ENCODE measurements at places on chromosomes 3 and 15. TPM values are rescaled to one million over a fixed set of nuclear protein-coding genes. Genes with fewer than 3 reads are reported as not detected.

The C3orf85 gene
- total RNA-seq = not detected

- no peaks in the 10 kb centered on the region for H3K27me3 ChIP-seq
- H3K36me3 ChIP-seq = no peaks in the 10 kb centered on the region
- H3K27ac ChIP-seq = no peak overlapping the region
- peak overlapping the region; percentile 81 for H3K4me3 ChIP-seq
These were observed 1.5 kb downstream of the PLCL2 start for GRCh38 chr3:16886303-16886683.

DNA sequence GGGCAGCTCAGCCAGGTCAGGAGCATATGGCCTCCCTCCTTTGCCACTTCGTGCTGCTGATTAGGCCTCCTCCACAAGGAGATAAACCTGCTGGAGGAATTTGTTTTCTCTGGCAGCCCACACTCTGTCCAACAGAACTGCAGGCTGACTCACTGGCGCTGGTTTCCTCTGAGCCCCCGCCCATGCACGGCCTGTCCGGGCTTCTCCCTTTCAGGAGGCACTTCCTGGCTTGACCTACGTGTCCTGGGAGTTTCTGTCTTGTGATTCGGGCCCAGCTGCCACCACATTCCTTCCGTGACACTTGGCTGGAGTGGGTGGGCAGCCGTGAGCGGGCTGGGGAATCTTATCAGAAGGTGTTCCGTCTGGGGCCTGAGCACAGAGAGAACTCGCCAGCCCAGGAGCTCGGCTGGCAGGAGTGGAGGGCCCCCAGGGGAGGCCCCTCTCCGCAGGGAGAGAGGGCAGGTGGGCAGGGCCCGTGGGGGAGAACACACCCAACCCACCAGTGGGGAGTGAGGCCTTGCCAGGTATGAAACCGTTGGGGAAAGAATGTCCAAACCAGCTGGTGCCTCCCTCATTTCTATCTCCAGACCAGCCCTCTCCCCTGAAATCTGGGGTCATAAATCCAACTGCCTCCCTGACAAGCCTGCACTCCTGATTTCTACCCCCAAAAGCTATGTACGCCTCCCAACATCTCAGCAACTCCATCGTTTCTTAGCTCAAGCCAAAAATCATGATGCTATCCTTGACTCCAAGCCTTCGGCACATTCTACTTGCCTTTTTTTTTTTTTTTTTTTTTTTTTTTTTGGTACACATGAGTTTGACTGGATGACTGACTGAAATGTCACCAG lies 110.6 kb upstream of the MEF2A start:
- peak overlapping the region; percentile 90 for H3K27ac ChIP-seq
- no peaks in the 10 kb centered on the region for H3K27me3 ChIP-seq
- peaks cover 47% of the 10 kb centered on the region for H3K4me1 ChIP-seq
- peak; percentile 97 for DNase-seq
- no peaks in the 10 kb centered on the region for H3K36me3 ChIP-seq

The ISLR2 gene
- total RNA-seq = 0.19 TPM

DNA sequence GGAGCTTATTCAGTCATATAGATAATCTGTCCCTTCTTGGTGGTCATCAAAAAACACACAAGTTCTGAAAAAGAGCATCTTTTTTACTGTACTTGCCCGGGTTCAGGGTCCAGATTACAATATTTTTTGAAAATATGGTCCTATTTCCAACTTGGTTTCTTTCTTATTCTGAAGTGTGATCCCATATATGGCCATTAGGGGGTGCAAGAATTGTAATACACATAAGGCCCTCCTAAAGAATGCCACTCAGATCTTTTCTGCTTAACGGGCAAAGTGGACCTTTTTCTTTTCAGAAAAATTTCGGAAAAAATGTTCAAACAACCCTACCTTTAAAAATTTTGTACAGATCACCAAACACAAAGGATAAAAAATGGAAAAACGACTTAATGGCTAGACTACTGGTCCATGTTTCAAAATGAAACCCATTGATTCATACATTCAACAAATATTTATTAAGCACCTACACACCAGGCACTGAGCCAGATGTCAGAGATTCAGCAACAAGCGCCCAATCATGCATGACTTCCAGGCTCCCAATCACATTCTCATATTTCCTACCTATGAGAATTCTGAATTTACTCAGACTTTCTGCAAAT lies 102.0 kb upstream of the MYRIP start:
- H3K27me3 ChIP-seq = no peaks in the 10 kb centered on the region
- H3K27ac ChIP-seq = no peak overlapping the region
- H3K4me3 ChIP-seq = no peak overlapping the region
- no peaks in the 10 kb centered on the region for H3K36me3 ChIP-seq

- H3K27me3 ChIP-seq = no peaks in the 10 kb centered on the region
- peak overlapping the region; percentile 58 for H3K27ac ChIP-seq
- DNase-seq = peak; percentile 17
- no peaks in the 10 kb centered on the region for H3K36me3 ChIP-seq
- peak overlapping the region; percentile 26 for H3K4me3 ChIP-seq
- peaks cover 12% of the 10 kb centered on the region for H3K4me1 ChIP-seq
These were observed 175.5 kb downstream of the CFAP20DC start for GRCh38 chr3:58874248-58874741.

The ADIPOQ gene
- total RNA-seq = not detected

- no peaks in the 10 kb centered on the region for H3K36me3 ChIP-seq
- H3K4me3 ChIP-seq = no peak overlapping the region
- peak overlapping the region; percentile 46 for H3K27ac ChIP-seq
- DNase-seq = peak; percentile 74
These were observed 18.1 kb upstream of the SCN10A start for GRCh38 chr3:38834110-38834509.

DNA sequence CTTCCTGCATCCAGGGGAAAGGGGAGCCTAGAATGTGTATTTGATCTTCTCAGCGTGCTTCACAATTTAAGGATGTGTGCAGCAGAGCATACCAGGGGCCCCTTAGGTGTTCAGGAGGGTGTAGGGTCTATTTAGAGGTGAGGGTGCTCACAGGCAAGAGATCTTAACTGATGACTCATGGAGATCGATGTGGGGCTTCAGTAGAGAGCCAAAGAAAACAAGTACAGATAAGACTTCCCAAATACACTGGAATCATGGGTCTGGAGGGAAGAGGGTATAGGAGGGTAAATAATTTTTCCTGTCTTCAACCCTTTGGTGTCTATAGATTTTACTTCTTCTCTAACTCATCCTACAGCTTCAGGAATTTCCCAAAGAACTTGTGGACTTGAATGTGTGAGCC lies 170.2 kb upstream of the LRRC3B start:
- no peaks in the 10 kb centered on the region for H3K27me3 ChIP-seq
- H3K27ac ChIP-seq = no peak overlapping the region
- no peak overlapping the region for H3K4me3 ChIP-seq
- H3K36me3 ChIP-seq = no peaks in the 10 kb centered on the region
- H3K4me1 ChIP-seq = no peaks in the 10 kb centered on the region

GRCh38 chr15:30043211-30043655 lies 39.5 kb upstream of the GOLGA8J start:
- H3K4me3 ChIP-seq = no peak overlapping the region
- H3K4me1 ChIP-seq = peaks cover 3% of the 10 kb centered on the region
- no peak overlapping the region for H3K27ac ChIP-seq

- H3K4me1 ChIP-seq = no peaks in the 10 kb centered on the region
- no peaks in the 10 kb centered on the region for H3K36me3 ChIP-seq
- no peak for DNase-seq
- H3K4me3 ChIP-seq = no peak overlapping the region
- no peak overlapping the region for H3K27ac ChIP-seq
These were observed 644.6 kb downstream of the CADM2 start for GRCh38 chr3:85603378-85603777.

GRCh38 chr15:77532846-77533245 lies 99.9 kb downstream of the LINGO1 start:
- no peaks in the 10 kb centered on the region for H3K36me3 ChIP-seq
- no peak for DNase-seq
- H3K27me3 ChIP-seq = peaks cover 10% of the 10 kb centered on the region
- H3K4me3 ChIP-seq = no peak overlapping the region
- H3K27ac ChIP-seq = no peak overlapping the region

- H3K27ac ChIP-seq = no peak overlapping the region
- H3K27me3 ChIP-seq = no peaks in the 10 kb centered on the region
- H3K4me3 ChIP-seq = no peak overlapping the region
- H3K4me1 ChIP-seq = no peaks in the 10 kb centered on the region
- no peaks in the 10 kb centered on the region for H3K36me3 ChIP-seq
- DNase-seq = no peak
These were observed 555.9 kb downstream of the RSL24D1 start for GRCh38 chr15:54640873-54641272.

The PCBP4 gene
- 102 TPM for total RNA-seq

DNA sequence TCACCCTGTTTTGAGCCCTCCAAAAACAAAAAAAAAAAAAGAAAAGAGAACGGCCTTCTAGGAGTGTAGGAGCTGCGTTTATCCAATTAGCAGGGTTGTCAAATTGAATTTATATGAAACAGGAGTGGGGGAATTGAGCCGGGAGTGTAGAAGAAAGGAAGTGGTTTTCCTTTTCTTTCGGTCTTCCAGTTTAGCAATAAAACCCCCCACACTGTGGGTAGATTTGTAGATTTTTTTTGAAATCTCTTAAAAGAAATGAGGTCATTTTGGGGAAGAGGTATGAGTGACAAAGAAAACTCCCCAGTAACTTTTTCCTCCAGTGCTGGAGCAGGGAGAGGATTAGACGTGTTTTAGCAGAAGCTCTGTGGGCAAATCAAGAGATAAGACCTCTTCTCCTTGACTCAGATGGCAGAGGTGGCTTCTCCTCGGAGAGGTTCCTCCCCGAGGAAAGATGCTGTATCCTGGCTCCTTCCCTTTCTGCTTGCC lies 30.8 kb downstream of the BOC start:
- H3K27ac ChIP-seq = peak overlapping the region; percentile 70
- peaks cover 29% of the 10 kb centered on the region for H3K4me1 ChIP-seq
- peak; percentile 84 for DNase-seq
- H3K27me3 ChIP-seq = no peaks in the 10 kb centered on the region

The FAM219B gene
- 86.4 TPM for total RNA-seq

DNA sequence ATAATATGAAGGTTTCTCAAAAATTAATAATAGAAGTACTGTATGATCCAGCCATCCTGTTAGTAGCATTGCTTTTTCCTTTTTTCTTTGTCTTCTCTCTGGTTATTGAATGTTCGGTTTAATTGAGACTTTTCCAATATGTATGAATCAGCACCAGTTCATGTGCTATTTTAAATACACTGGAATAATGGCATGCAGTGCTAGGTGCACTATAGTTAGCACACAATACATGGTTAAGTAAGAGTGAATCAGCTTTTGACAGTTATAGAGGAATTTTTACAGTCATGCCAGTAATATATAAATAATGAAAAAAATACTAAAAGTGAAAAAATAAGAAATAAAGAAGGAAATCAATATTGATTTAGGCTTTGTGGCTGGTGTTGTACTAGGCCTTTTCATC lies 113.8 kb upstream of the STRIT1 start:
- DNase-seq = no peak
- H3K36me3 ChIP-seq = no peaks in the 10 kb centered on the region
- H3K4me1 ChIP-seq = no peaks in the 10 kb centered on the region

DNA sequence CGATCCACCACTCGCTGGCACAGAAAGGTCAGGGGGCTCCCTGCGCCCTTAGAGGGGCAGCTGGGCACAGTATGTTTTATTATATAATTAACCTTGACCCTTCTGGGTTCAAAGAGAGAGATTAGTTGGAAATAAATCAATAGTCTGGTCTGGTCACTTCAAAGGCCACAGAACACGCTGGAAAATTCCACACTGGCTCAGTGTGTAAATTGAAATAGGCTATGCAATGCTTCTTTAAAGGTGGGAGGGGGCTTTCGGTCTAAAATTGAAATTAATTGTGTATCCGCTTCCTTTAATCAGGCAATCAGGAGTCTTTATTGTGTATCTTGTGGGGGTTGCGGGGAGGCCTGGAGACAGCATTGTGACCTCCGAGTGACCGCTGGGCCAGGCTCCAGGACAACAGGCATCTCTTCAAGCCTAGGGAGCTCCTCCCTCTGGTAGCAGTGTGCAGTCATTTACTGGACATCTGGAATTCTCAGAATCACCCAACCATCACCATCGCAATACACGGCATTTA lies 8.0 kb downstream of the RNU5B-1 start:
- H3K4me1 ChIP-seq = no peaks in the 10 kb centered on the region
- H3K36me3 ChIP-seq = no peaks in the 10 kb centered on the region
- H3K27me3 ChIP-seq = peaks cover 3% of the 10 kb centered on the region
- no peak for DNase-seq

GRCh38 chr3:197309528-197310361 lies 11.3 kb upstream of the DLG1 start:
- H3K4me3 ChIP-seq = no peak overlapping the region
- H3K4me1 ChIP-seq = peaks cover 44% of the 10 kb centered on the region
- DNase-seq = peak; percentile 95
- H3K36me3 ChIP-seq = no peaks in the 10 kb centered on the region
- H3K27me3 ChIP-seq = no peaks in the 10 kb centered on the region

DNA sequence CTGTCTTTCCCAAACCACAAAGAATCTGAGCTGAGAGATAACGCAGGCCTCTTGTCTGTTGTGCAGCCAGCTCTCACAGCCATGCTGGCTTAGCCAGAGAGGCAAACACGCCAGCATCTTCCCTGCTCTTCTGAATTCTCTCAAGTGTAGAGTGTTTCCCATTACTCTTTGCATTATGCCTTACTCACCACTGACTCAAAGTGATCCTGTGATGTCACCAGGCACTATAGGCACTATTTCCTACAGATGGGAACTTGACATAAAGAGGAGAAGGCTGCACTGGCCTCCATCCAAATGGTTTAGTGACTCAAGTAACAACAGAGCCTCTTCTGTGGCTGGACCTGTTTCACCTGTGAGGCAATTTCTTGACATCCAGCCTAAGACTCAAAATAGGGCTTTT lies 44.4 kb downstream of the PDZRN3 start:
- no peak overlapping the region for H3K4me3 ChIP-seq
- H3K36me3 ChIP-seq = no peaks in the 10 kb centered on the region
- peak overlapping the region; percentile 52 for H3K27ac ChIP-seq
- peak; percentile 95 for DNase-seq

DNA sequence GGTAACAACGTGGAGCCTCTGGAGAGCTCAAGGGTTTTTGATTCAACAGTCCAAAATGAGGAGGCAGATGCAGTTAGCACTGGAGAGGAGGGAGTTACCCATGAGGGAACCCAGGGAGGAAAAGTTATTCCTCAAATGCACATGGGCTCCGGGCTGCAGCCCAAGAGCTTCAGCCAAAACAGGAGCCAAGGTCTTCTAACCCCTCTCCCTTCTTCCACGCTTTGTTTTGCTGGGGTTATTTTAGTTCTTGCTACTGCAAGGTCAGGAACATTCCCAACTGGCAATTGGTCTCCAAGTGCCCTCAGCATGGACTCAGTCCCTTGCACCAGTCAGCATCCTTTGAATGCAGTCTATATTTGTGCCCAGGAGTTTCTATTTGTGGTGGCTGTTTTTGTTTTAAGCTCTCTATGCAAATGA lies 90.0 kb downstream of the TGFBR2 start:
- H3K4me3 ChIP-seq = no peak overlapping the region
- H3K27me3 ChIP-seq = no peaks in the 10 kb centered on the region
- H3K36me3 ChIP-seq = peaks cover 31% of the 10 kb centered on the region
- no peaks in the 10 kb centered on the region for H3K4me1 ChIP-seq
- H3K27ac ChIP-seq = no peak overlapping the region

The IL17RE gene
- total RNA-seq = 3.7 TPM

The SAMMSON gene
- total RNA-seq = not detected

All from astrocyte (in vitro differentiated cells and primary cell).